ENCODE measurements at places on chromosomes 12 and 14.

GRCh38 chr14:102500158-102500662 is 9.4 kb downstream of the ANKRD9 start:
- DNase-seq: no peak

DNA sequence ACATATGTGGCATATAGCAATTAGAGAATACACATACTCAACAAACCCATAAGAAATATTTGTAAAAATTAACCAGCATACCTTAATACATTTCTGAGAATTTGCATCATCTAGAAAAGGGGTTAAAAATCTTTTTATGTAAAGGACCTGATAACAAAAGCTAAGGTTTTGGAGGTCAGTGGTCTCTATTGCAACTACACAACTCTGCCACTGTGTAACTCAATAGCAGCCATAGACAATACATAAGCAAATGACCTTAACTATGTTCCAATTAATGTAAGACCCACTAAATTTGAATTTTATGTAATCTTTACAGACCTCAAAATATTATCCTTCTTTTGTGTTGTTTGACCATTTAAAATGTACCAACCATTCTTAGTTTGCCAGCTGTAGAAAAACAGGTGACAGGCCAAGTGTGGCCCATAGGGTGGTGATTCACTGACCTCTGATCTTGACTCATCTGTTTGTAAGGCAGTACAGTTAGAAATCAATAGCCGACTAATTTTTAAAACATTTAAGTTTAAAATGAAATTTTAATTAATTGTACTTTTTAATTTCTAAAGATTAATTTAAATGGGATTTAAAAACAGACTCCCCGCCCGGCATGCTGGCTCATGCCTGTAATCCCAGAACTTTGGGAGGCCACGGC is 7.4 kb upstream of the EPS8 start:
- no peak for DNase-seq

GRCh38 chr12:55724226-55724939 is 4.2 kb downstream of the RDH5 start:
- DNase-seq: no peak

DNA sequence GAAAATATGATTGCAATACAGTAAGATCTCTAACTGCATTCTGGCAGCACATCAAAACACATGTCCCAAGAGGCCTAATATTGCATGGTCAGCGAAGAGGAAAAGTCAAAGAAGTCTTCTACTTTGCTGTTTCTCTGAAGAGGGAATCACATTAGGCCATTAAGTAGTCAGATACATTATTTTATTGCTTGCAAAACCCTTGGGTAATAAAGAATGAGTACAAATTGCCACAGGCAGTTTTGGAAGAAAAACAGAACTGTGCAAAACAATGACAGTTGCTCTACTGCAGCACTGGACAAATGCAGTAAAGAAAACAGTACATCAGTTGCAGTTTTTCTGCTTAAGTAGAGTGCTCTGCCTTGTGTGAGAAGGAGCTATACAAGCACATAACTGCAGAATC is 211.9 kb downstream of the MED13L start:
- DNase-seq: no peak

DNA sequence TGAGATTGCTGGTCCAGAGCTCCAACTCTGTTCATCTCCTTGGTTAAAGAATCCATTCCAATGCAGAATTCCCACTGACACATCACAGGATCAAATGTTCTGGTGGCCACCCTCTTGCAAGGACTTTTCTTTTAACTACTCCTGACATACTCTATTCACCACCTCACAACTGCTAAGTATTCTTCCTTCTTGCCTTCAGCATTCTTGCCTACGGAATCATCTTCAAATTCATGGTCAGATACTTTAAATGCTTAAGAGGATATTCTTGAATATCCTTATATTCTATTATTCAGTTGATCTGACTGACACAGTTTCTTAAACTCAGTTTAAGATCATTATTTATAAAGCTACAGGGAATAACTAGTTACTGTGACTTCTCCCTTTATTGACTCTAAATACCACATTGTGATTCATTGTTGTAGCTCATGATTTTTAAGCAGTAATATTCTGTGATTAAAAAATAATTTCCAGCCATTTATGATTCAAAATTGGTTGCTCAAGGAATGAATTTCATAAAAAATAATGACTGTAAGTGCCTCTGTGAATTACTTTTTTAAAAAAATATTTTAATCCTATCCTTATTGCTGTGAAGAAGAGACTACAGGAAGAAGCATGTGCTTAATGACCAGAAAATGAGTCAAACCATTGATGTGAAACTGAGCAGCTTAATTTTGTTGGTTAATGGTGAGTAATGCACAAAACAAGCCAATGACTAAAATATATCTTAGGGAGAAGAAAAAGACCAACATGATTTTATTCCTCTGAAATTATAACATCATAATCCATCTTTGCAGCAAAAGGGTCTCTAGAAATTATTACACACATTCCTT is 207.1 kb downstream of the PIK3C2G start:
- DNase-seq: no peak

- no peak for DNase-seq
Measured at GRCh38 chr14:68733086-68733914, 59.6 kb downstream of the ZFP36L1 start.

- DNase-seq: no peak
Measured at GRCh38 chr12:106878804-106879203, 76.9 kb upstream of the TMEM263 start.

- no peak for DNase-seq
Measured at GRCh38 chr14:90088176-90088575, 26.4 kb downstream of the KCNK13 start.

- no peak for DNase-seq
Measured at GRCh38 chr12:94073441-94074051, 74.8 kb upstream of the PLXNC1 start.

DNA sequence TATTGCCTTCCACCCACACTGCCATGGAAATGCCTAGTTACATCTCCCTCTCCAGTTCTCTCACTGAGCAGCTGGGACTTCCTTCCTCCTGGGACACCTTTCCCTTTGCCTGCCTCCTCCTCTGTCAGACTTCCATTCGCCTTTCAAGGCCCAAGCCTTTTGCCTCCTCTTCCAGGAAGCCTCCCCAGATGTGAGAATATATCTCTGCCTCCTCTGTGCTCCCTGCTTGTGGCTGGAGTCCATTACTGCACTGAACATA is 3.1 kb downstream of the IFI27L2 start:
- no peak for DNase-seq

DNA sequence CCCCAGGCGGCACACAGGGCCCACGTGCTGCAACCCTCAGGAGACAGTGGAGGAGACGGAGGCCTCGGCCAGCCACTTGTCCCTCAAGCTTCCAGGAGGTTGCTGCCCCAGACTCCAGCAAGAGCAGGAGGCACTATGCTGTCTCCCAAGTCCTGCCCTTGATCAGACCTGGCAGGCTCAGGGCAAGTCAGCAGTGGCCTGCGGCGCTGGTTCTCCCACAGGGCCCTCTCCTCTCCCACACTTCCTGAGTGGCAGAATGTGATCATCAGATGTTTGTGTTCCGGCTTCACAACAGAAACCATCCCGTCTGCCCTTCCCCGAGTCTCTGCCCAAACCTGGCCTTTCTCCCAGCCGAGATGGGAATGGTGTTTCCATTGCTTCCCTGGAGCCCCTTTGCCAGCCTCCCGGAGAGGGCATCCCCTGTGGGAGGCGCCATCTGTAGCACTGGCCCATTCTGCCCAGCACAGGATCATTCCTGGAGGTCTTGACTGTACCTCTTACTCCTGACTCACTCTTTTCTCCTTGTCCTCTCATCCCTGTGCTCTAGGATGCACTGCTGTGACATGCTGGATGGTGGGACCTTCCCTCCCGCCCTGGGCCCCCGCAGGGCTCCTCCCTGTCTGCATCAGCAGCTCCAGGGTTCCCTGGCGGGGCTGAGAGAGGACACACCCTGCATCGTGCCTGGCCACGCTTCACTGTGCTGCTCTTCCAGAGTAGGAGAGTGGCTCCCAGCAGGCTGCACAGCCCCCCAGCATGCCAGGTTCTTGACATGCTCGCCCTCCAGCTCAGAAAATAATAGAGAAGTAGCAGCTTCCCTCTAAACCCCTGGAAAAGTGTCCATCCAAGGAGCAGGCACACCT is 114.7 kb upstream of the FKBP4 start:
- DNase-seq: no peak

- DNase-seq: peak; percentile 35
Measured at GRCh38 chr12:38316391-38317129, at the start of gene ALG10B. TSS of gene ALG10B (plus strand) at chr12:38316774. CDS start at chr12:38316894, 120 bp downstream.

- DNase-seq: no peak
Measured at GRCh38 chr14:69137416-69137815, 15.5 kb downstream of the DCAF5 start.

DNA sequence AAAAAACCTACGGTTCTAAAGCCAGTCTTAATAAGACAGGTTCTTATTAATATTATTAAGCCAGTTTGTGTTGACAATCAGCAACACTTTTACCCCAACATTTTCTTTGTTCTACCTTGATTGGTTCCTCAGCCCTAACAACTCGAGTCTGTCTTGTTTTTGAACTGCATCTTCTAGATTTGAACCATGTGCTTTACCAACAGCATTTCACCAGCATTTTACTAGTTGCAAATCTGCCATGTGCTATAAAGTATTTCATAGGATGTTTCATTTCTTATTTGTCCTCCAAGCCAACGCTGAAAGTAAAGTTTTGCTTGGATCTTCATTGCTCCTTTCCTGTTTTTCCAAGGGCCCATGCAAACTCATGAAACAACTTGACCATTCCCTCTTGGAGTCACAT is 133.4 kb downstream of the ST8SIA1 start:
- DNase-seq: no peak

DNA sequence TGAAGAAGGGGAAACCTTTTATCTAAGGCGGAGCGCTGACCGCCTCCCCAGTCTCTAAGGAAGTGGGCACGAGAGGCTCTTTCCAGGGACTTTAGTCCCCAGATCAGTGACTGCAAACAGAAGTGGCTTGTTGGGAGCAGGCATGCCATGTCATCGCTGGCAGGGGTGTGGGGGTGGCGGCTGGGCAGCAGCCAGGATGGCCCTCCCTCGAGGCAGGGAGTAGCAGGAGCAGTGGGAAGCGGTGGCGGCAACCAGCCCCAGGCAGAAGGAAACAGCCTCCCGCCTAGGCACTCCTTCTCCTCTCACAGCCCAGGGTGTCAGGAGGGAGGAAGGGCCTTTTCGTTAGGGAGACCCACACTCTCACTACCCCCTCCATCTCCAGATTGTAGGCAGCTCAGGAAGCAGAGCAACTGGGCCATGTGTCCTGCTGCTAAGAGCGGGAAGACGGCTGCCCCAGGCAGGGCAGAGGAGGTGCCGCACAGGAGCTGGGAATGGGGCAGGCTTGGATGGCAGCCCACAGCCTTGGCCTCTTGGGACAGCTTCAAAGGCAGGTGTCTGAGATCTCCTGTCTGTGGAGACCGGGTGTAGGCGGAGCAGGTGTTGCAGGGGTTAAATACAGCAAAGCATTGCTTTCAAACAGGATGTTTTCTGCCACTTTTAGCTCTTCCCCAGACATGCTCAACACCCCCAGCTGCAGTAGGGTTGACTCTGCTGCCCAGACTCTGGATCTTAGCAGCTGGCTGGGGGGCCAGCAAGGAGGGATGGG is 21.8 kb downstream of the VDR start:
- peak; percentile 51 for DNase-seq

- DNase-seq: peak; percentile 28
Measured at GRCh38 chr12:124240493-124240892, 54.4 kb upstream of the RFLNA start.

- no peak for DNase-seq
Measured at GRCh38 chr12:32891526-32891925, 5.1 kb downstream of the PKP2 start.

GRCh38 chr14:95611293-95611880 is 74.8 kb upstream of the TCL1B start:
- no peak for DNase-seq

GRCh38 chr14:75267141-75267721 is 11.4 kb upstream of the FOS start:
- no peak for DNase-seq

- DNase-seq: no peak
Measured at GRCh38 chr12:109487181-109488050, 10.0 kb downstream of the UBE3B start.

DNA sequence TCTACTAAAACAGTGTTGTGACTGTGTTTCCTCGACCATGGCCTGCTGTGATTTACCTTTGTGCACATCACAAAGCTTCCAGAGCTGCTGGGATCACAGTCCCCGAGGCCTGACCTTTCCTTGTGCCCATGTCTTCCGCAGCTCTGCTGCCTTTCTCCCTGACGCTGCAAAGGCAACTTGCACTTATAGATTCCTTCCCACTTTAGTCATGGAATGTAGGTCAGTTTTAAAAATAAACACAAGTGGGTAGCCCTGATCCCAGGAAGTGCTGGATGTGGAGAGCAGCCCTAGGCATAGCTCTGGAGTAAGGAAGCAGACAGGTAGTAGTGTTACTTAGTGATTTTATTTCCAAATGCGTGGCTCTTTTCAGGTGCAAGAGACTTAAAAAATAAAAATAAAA is 825.7 kb downstream of the AACS start:
- no peak for DNase-seq

- no peak for DNase-seq
Measured at GRCh38 chr12:48423171-48423570, 49.2 kb upstream of the ANP32D start.

Measured in GM12891 (cell line).